HS-5 (cell line): ENCODE measurements at places on chromosomes 1 and 21.

- DNase-seq = no peak
Measured at GRCh38 chr1:232440325-232441035, 189.5 kb downstream of the SIPA1L2 start.

GRCh38 chr1:20443703-20444586, 42.1 kb downstream of the CAMK2N1 start:
- no peak for DNase-seq

- no peak for DNase-seq
Measured at GRCh38 chr1:1272341-1273208, 1.1 kb downstream of the UBE2J2 start.

DNA sequence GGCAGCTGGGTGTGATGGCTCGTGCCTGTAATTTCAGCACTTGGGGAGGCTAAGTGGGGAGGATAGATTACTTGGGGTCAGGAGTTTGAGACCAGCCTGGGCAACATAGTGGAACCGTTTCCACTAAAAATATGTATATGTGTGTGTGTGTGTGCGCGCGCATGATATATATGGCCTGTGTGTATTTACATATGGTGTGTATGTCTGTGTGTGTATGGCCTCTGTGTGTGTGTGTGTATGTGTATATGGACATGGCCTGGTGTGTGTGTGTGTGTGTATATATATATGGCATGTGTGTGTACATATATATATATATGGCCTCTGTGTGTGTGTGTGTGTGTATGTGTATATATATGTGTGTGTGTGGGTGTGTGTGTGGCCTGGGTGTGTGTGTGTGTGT, 16.0 kb upstream of the SLC2A7 start:
- DNase-seq = no peak

DNA sequence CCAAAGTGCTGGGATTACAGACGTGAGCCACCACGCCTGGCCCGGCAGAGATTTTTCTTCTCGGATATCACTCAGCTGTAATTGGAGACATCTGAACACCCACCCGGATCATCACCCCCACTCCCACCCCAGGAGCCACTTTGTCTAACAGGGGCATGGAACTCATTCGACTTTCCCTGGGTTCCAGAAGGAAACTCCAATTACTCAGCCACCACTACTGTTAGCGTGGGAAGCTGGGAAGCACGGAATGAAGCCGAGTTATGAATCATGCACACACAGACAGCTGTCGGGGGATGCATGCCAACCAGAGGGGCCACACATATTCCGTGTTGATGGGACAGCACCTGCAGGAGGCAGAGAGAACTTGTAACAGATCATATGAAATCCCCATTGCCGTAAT, 85.2 kb downstream of the HLCS start:
- no peak for DNase-seq

DNA sequence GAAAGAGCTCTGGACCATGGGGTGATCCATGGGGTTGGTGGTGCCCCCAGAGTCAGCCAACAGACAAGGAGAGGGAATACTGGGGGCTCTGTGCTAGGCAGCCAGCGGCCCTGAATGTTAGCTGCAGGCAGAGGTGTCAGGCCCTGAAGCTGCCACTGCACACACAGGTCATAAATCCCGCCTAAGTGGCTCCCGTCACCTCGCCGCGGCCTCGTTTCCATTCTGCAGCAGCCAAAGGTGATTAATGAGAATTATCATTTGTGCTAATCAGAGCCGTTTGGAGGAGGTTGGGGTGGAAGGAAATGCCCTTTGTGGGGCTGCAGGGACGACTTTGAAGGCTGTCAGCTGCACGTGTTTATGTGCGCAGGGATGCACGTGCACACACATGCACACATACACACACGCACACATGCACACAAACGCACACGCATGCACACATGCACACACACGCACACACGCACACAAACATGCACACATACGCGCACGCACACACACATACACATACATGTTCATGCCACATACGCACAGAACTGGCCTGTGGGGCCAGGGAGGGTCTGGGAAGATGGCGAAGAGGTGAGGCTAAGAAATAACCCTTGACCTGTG, 88.8 kb upstream of the ARHGEF16 start:
- no peak for DNase-seq

DNA sequence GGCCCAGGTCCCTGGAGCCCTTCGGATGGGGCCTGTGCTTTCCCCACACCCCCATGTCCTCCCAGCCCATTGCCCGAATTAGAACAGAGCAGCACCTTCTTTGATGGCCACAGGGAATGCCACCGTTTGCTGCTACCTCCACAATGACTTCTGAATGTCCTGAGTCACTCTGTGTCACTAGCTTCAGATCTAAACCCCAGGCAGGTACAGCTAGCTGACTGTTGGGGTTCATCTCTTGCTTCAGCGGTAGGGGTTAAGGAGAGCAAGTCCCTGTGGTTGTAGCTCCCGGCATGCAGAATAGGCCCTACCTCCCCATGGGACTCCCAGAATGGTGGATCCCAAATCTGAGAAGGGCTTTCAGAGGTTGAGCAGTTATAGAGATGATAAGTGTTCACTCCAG, 291.1 kb upstream of the POU3F1 start:
- no peak for DNase-seq

GRCh38 chr1:207691841-207692240, 46.9 kb downstream of the CR1L start:
- DNase-seq = no peak

GRCh38 chr21:46374761-46375389, 50.9 kb downstream of the PCNT start:
- DNase-seq = no peak

- DNase-seq = no peak
Measured at GRCh38 chr1:221166559-221167318, 287.5 kb downstream of the HLX start.

GRCh38 chr1:234433563-234434285, 45.3 kb downstream of the TARBP1 start:
- no peak for DNase-seq

- no peak for DNase-seq
Measured at GRCh38 chr1:52635321-52636089, 2.5 kb downstream of the SHISAL2A start.

- no peak for DNase-seq
Measured at GRCh38 chr1:155016231-155016831, 13.7 kb downstream of the ZBTB7B start.

DNA sequence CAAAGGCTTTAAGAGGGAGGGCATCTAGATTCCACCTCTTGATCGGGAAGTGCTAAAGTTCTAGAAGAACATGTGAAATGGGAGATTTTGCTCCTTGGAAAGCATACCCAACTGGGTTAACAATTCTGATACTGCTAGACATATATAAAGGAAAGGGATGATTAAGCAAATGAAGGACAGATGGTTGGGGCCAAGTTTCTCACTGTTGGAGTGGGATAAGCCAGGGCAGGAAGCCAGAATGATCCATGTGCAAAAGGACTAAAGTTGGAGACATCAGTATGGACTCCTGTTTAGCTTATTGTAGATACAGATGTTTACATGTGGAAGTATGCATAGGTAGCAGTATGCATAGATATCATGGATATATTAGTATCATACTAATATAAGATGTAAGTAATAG, 16.8 kb downstream of the PLA2G5 start:
- no peak for DNase-seq

DNA sequence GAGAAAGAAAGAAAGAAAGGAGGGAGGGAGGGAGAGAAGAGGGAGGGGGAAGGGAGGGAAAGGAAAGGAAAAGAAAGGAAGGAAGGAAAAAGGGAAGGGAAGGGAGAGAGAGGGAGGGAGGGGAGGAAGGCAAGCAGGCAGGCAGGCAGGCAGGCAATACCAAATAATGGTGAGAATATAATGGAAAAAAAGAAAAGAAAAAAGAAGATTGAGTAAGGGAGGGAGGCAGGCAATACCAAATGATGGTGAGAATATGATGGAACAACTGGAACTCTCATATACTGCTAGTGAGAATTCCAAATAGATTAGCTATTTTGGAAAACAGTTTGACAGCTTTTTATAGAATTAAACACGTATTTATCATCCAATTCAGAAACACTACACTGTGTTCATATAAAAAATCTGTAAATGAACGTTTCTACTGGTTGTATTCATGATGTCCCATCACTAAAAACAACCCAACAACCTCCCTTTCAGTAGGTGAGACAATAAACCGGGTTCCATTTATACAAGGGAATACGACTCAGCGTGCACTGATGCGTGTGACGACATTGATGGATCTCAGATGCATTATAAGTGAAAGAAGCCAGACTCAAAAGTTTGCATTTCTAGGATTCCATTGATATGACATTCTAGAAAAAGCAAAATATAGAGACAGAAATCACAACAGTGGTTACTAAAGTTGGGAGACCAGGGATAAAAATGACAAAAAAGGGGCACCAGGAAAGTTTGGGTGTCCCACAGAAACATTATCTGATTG, 226.4 kb downstream of the DSCAM start:
- DNase-seq = no peak

- no peak for DNase-seq
Measured at GRCh38 chr1:114828251-114828650, 26.4 kb upstream of the SYCP1 start.

- no peak for DNase-seq
Measured at GRCh38 chr1:204714861-204715511, 29.4 kb upstream of the LRRN2 start.

DNA sequence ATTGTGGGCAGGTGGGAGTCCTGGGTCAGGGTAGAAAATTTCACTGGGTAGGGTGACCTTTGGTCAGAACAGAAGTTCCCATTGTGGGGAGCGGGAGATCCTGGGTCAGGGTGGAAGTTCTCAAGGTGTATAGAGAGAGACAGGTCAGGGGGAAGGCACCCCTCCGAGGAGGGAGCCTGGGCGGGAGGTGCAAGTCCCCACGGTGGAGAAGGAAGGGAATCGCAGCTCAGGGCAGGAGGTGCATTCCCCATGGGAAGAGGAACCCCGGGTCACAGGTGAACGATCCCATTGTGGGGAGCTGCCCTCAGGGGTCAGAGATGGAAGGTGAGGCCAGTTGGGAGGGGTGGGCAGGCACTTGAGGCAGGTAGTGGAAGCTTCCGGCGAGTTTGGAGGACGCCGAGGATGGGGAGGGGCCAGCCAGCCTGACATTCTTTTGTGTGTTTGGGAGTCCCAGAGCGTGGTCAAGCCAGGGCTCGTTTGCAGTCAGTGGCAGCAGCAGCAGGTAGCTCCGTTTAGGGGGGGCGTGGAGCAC, 637 bp downstream of the LYPLA2 start:
- no peak for DNase-seq
